ENCODE measurements at places on chromosomes 7 and 10. TPM values are rescaled to one million over a fixed set of nuclear protein-coding genes. Genes with fewer than 3 reads are reported as not detected.

DNA sequence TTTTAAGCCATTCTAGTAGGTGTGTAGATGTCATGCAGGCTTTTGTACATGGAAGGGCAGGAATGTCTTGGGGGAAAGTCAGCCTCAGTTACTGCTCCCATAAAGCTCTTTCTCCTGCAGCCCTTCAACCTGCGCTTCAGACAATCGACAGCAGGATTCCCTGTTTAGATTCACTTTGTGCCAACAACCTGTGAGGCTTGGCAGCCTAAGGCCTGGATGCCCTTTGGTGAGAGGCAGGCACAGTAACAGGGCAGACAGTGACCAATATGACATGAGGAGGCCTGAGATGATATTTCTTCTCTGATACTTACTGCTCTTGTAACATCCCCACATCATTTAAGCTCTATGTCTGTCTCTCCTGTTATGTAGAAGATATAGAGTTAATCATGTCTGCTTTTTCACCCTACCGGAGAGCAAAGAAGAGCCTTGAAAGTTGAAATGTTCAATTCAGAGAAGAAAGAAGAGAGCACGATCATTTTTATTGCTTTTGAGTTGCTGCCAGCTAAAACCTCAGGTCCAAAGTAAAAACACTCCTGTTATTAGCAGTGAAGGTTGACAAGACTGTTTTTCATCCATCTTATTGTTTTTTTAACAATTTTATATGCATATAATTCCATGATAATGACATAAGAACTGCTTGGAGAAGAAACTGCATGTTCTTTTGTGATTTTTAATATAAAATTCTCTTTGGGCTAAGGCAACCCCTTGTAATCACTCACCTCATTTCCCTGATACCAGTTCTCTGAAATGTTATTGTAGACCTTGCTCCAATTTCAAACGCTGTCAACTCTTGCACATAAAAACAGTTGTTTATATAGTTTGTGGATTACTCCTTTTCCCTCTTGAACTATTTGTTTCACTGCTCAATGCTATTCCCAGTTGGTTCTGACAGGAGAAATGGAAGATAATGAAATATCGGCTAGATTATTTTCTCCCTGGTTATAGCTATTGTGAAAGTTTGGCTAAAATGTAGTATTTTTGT lies 140.9 kb downstream of the GALNT17 start:
- no peaks in the 10 kb centered on the region for H3K36me3 ChIP-seq
- no peaks in the 10 kb centered on the region for H3K4me1 ChIP-seq
- H3K27me3 ChIP-seq = no peaks in the 10 kb centered on the region
- no peak for DNase-seq
- no peak overlapping the region for H3K27ac ChIP-seq

- peak overlapping the region; percentile 77 for H3K4me3 ChIP-seq
- H3K36me3 ChIP-seq = no peaks in the 10 kb centered on the region
- H3K27me3 ChIP-seq = no peaks in the 10 kb centered on the region
- no peaks in the 10 kb centered on the region for H3K4me1 ChIP-seq
- peak; percentile 46 for DNase-seq
- H3K27ac ChIP-seq = no peak overlapping the region
Observed at GRCh38 chr7:63900394-63901203, 98.0 kb upstream of the ZNF722 start.

DNA sequence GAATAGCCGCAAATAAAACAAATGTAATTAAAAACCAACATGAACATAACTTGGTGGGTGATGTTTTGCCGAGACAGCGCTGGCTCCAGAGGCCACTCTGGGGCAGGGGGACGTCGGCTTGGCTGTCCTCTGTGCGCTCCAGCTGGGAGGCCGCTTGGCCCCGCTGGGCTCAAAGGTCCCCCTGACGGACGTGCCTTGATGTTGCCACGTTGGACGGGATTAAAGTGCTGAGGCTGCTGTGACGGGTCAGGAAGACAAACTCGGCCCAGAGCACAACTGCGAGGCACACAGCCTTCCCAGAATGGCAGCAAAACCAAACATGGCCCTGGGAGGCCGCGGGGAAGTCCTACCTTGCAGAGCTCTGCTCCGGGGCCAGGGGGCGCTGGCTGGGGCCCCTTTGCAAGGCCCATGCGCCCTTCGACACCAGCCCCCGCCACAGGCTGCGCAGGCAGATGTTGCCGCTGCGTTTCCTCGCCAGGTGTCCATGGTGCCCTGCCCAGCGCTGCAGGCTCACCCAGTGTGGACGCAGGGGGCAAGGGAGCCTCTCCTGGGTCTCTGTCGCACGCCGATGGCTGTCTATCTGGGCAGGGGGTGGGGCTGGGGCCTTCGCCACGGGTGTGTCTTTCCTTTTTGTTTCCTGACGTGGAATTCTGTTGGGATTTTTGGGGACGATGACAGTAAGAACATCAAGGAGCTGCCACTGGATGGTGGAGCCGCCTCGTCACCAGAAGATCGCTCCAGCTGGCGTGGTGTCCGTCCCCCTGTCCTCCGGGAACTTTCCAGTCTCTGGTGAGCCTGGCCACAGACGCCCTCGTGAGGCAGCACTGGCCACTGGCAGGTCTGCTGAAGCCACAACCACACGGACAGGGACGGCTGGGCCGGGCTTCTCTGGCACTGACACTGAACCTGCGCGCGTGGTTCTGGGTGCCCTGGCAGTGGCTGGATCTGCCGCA lies 99.6 kb upstream of the DIP2C start:
- H3K4me3 ChIP-seq = peak overlapping the region; percentile 59
- DNase-seq = peak; percentile 20
- H3K27me3 ChIP-seq = no peaks in the 10 kb centered on the region
- no peak overlapping the region for H3K27ac ChIP-seq

GRCh38 chr7:26603631-26604030 lies 260.8 kb downstream of the SKAP2 start:
- H3K36me3 ChIP-seq = no peaks in the 10 kb centered on the region
- H3K4me1 ChIP-seq = no peaks in the 10 kb centered on the region
- H3K27me3 ChIP-seq = peaks cover 26% of the 10 kb centered on the region
- no peak overlapping the region for H3K27ac ChIP-seq
- H3K4me3 ChIP-seq = no peak overlapping the region

DNA sequence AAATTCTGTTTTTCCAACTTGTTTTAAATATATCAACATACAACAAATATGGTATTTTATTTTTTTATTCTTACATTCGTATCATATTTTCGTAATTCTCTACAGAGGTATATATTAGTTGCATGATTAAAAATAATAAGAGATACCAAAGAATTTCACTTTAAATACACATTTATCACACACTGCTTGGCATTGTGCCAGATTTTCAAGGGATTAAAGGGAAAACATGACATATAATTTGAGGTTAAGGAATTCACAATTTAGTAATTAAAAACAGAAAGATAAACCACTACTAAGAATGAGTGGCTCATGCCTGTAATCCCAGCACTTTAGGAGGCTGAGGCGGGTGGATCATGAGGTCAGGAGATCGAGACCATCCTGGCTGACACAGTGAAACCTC lies 484.7 kb upstream of the SORCS1 start:
- H3K27ac ChIP-seq = no peak overlapping the region
- no peak for DNase-seq
- no peaks in the 10 kb centered on the region for H3K36me3 ChIP-seq
- no peak overlapping the region for H3K4me3 ChIP-seq

DNA sequence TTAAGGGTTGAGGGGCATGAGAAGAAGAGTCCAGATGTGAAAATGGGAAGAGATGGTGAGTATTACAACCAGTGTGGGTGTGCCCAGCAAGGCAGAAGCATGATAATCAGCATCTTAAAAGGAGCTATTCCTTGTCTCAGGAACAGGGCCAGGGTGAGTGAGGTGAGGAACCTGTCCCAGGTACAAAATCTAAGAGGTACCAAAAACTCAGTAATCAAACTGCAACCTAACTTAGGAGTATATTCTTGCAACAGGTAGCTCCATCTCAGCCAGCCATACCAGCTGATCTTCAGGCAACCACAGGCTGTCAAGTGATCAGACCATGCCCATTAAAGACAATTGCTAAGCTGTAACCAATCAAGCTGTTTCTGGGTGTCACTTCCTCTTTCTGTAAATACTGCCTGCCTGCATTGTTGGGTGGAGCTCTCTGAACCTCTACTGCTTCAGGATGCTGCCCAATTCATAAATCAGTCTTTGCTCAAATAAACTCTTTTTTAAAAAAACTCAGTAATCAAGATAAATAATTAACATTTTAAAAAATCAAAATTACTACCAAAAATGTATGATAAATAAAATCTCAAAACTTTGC lies 7.4 kb downstream of the KEL start:
- no peak for DNase-seq
- H3K36me3 ChIP-seq = no peaks in the 10 kb centered on the region
- H3K4me1 ChIP-seq = no peaks in the 10 kb centered on the region
- H3K4me3 ChIP-seq = no peak overlapping the region

- no peaks in the 10 kb centered on the region for H3K36me3 ChIP-seq
- H3K27me3 ChIP-seq = no peaks in the 10 kb centered on the region
- no peak for DNase-seq
- H3K4me3 ChIP-seq = no peak overlapping the region
- H3K4me1 ChIP-seq = no peaks in the 10 kb centered on the region
Observed at GRCh38 chr7:134856691-134857090, 77.3 kb downstream of the CALD1 start.

DNA sequence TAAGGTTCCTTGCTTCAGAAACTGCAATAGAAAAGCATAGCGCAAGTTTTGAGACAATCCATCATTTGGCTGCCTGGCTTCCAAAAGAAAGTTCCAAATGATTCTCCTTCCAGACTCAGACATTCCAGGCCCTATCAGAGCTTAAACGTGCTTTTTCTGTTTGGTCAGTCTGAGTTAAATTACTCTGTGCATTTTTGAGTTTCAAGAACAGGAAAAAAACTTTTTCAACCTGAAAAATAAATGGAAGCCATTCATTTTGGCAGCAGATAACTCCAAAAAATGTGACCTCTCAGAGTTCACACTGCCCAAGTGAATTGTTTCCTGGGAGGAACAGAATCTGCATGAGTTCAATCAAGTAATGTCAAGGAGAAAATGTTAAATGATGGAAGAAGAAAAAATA lies 354.2 kb downstream of the CXCL12 start:
- H3K4me3 ChIP-seq = no peak overlapping the region
- H3K36me3 ChIP-seq = no peaks in the 10 kb centered on the region
- H3K27me3 ChIP-seq = peaks cover 6% of the 10 kb centered on the region
- H3K27ac ChIP-seq = no peak overlapping the region
- no peak for DNase-seq

The AQP1 gene
- 0.57 TPM for total RNA-seq

The BICC1 gene
- total RNA-seq = 0.67 TPM

The SNX10 gene
- 21.8 TPM for total RNA-seq

The TBRG4 gene
- 149 TPM for total RNA-seq

The FAS gene
- total RNA-seq = 8.1 TPM

Measured in Panc1 (cell line).